ENCODE measurements at places on chromosomes 5 and 9.

DNA sequence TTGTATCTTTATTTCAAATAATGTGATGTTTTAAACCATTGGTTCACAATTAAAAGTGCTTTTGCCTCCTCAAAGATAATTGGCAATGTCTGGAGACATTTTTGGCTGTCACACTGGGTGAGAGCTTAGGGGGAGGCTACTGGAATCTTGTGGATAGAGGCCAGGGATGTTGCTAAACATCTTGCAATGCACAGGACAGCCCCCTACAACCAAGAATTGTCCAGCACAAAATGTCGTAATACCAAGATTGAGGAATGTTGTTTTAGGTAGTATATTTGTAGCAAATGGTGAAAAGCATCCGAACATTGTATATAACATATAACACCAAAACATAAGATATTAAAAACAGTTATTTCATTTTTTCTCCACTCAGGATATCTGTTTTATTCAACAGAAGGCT lies 99.8 kb downstream of the SLC44A1 start:
- no peak for DNase-seq

GRCh38 chr5:136810261-136810801 lies 445.0 kb upstream of the TRPC7 start:
- no peak for DNase-seq

DNA sequence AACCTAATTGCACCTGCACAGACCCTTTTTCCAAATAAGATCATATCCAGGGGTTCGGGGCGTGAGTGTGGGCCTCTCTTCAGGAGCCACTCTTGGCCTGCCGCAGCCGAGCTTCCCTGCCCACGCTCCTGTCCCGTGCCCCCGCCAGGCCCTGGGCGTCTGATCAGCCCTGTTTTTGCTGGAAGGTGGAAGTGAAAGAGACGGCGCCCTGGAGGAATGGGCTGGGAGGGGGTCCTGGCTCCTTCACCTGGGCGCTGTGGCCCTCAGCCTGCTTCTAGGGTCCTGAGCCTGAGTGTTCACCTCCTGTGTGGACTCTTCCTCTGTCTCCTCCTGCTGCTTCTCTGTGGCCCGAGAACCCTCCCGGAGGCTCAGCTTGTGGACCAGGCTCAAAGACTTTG lies 11.2 kb upstream of the COL5A1 start:
- no peak for DNase-seq

DNA sequence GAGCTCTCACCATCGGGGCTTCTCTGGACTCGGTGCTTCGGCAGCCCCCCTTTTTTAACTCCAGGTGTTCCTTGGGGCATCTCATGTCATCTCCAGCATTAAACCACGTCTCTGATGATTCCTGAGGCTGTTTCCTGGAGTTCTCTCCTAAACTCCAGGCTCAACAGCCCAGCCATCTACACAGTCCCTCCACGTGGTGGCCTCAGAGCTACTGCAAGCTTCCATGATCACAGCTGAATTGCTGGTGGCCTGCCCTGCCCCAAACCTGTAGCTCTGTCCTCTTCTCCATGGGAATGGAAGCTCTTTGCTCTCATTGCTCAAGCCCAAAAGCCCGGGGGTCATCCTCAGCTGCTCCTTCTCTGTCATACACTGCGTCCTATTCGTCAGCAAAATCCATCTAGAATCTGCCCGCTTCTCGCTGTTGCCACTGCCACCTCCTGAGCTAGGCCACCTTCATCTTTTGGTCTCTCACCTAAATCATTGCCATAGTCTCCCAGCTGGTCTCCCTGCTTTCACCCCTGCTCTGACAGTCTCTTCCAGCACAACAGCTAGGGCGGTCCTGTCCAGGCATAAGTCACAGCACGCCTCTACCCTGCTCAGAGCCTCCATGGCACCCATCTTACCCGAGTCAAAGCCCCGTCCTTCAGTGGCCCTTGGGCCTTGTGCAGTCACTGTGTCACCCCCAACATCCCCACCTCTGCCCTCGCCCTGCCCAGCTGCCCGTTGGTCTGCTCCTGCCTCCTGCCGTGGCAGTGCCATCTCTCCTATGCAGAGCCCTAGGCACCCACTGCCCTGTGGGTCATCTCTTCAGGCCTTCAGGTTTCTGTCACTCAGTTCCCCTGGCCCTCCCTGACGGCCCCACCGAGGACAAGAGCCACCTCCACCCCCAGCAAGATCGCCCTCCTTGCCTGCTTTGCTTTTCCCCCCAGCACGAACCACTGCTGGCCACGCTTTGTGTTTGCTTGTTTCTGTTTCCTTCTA lies 6.4 kb downstream of the B4GALT7 start:
- DNase-seq, result no peak

DNA sequence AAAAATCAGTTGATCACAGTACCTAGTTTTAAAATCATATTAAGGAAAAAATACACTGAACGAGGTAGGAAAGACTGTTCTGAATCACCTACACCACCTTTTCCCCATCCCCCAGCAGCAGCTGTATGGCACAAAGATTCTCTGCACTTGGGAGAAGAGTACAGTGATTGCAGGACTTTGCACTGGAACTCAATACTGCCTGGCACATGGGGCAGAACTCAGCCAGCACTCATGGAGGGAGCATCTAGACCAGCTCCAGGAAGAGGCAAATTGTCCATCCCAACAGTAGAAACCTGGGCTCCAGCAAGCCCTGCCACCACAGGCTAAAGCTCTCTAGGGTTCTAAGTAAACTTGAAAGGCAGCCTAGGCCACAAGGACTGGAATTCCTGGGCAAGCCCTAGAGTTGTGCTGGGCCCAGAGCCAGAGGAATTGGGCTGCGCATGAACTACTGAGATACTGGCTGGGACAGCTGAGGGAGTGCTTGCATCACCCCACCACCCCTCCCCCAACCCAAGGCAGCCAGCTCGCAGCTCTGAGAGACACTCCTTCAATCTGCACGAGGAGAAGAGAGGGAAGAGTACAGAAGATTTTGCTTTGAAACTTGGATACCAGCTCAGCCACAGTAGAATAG lies 654.4 kb upstream of the CDH6 start:
- no peak for DNase-seq

DNA sequence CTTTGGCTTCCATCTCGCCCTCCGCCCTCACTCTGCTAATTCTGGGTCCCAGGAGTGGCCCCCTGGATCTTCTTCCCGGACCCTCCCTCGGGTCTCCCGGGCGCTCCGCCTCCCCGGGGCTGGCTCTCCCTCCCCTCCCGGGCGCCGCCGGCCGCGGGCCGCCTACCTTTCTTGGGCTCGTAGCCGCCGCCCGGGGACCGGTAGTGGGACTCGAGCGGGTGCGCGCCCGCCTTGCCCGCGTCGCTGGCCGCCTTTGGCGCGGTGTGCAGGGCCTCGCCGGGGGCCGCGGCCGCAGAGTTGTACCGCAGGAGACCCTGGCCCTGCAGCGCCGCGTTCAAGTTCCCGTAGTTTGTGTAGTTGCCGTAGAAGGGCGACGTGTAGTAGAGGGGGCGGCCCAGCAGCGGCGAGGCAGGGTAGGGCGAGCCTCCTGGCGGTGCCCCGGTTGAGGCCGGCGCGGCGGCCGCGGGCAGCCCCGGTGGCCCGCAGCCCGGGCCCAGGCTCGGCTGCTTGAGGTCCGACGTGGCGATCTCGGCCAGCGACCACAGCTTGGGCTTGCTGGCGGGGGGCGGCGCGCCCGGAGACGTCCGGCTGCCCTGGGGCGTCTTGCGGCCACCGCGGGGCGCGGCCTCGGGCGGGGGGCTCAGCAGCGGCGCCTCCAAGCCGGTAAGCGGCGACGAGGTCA lies 3.2 kb downstream of the IRX2 start:
- no peak for DNase-seq

GRCh38 chr5:113806250-113806649 lies 292.8 kb downstream of the YTHDC2 start:
- no peak for DNase-seq

DNA sequence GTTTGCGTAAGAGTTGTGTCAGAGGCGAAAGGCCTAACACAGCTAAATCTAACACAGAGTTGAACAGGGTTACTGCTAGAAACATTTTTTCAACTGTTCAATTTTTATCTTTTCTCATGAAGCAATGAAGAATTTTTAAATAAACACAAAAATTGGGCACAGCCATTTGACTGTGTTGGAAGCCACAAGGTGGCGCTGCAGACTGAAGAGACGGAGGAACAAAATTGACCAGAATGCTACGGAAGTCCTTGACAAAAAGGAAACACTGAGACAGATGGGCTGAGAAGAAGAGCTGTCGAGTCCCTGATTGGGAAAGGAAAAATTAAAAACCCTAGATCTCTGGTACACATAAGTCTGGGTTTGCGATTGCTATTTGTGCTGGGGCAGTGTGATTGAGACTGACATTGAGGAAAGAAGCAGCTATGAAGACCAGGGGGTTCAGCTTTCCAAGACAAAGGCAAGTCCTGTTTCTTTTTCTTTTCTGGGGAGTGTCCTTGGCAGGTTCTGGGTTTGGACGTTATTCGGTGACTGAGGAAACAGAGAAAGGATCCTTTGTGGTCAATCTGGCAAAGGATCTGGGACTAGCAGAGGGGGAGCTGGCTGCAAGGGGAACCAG lies at the start of gene PCDHB9:
Gene PCDHB9, plus strand, starts transcription at position 265 of the 616 bp plus-strand sequence. Its CDS starts 158 bp downstream, at position 423.
- no peak for DNase-seq

Measured in activated T-helper 2 cell treated with anti-CD3 and anti-CD28 coated beads, Interferon-gamma antibody, Interleukin-2, Interleukin-4, amounts not matched to agents 10 μg/mL and 5 μg/mL and 100 μg/mL, durations not matched to agents 14 hours and 24 hours and 36 hours (primary cell).